Thyroid gland (tissue), 4 donors: ENCODE measurements at places on chromosomes 5 and 9. TPM values are rescaled to one million over a fixed set of nuclear protein-coding genes. Genes with fewer than 3 reads are reported as not detected.

The SPINK13 gene
- not detected for total RNA-seq

- H3K36me3 ChIP-seq: no peaks in the 10 kb centered on the region
- no peaks in the 10 kb centered on the region for H3K27me3 ChIP-seq
- H3K27ac ChIP-seq: no peak overlapping the region
- no peaks in the 10 kb centered on the region for H3K4me1 ChIP-seq
Observed at GRCh38 chr5:92421942-92422341, 1038.8 kb upstream of the ARRDC3 start.

- H3K27me3 ChIP-seq: no peaks in the 10 kb centered on the region
- H3K27ac ChIP-seq: no peak overlapping the region
- no peaks in the 10 kb centered on the region for H3K4me1 ChIP-seq
- DNase-seq: no peak
- H3K36me3 ChIP-seq: no peaks in the 10 kb centered on the region
Observed at GRCh38 chr5:27705661-27706060, 667.3 kb upstream of the CDH9 start.

DNA sequence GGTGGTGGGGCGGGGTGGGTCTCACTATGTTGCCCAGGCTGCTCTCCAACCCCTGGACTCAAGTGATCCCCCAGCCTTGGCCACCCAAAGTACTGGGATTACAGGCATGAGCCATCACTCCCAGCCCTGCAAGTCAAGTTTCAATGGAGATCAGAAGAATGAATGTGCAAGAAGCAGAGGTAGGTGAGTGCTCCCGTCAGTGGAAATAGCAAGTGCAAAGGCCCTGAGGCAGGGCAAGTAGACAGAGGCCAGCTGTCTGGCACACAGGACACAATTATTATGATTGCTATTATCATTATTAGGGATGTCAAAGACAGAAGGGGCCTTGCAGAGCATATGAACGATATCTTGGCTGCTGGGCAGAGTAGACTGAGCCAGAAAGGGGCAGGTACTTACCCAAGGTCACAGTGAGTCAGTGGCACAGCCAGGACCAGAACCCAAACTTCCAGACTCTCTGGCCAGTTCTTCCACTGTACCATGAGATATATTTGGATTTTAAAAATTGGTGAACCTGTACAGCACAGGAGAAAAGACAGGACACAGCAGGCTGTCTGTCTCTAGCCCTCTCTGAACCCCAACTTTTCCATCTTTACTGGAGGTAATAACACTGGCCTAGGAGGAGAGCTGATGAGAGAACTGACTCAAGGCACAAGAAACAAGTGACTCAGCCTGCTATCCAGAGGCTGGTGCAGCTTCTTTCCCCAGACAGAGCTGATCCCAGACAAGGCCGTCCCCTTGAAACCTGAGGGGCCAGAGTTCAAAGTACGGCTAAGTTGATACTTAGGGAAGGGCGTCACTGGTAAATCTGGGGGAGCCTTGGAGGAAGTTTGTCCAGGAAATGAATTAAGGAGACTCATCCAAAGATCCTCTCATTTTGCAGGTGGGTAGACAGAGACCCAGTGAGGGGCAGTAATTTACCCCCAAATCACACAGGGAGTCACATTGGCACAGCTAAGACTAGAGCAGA lies 1.4 kb downstream of the HDHD3 start:
- peaks cover 4% of the 10 kb centered on the region for H3K36me3 ChIP-seq
- H3K4me3 ChIP-seq: no peak overlapping the region
- peaks cover 37% of the 10 kb centered on the region for H3K4me1 ChIP-seq
- no peak for DNase-seq
- no peaks in the 10 kb centered on the region for H3K27me3 ChIP-seq

The DOCK8 gene
- 10.1 TPM for total RNA-seq

The SPATA31E1 gene
- total RNA-seq: not detected

DNA sequence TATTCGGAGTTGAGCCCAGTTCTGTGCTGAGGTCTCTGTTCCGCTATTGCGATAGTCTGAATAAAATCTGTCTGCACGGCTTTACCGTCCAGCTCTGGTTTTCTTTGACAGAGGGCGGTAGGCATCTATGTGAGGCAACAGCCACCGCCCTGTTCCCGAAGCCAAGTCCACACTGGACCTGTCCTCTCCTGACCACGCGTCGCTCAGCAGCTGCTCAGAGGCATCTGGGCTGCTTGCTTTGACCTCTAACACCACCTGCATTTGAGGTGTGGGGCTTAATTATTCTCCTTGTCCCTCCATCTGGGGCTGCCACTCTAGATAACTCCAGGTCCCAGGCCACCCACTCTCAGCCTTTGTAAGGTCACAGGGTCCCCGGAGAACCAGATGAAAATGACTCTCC lies 168.4 kb upstream of the SMIM23 start:
- H3K4me3 ChIP-seq: no peak overlapping the region
- H3K27ac ChIP-seq: no peak overlapping the region
- DNase-seq: no peak

GRCh38 chr5:147509710-147510651 lies at the start of gene DPYSL3:
DPYSL3 (minus strand) TSS chr5:147510068; CDS start chr5:147509858, 210 bp downstream.
- peak; percentile 67 for DNase-seq
- no peaks in the 10 kb centered on the region for H3K36me3 ChIP-seq
- peak within 1 kb of the TSS; percentile 46 for H3K4me3 ChIP-seq
- H3K27me3 ChIP-seq: no peaks in the 10 kb centered on the region

GRCh38 chr9:133449760-133450159 lies 10.0 kb upstream of the CACFD1 start:
- peak; percentile 97 for DNase-seq
- H3K4me3 ChIP-seq: no peak overlapping the region
- H3K36me3 ChIP-seq: no peaks in the 10 kb centered on the region
- H3K4me1 ChIP-seq: peaks cover 7% of the 10 kb centered on the region
- no peaks in the 10 kb centered on the region for H3K27me3 ChIP-seq

GRCh38 chr5:42436051-42436450 lies 12.8 kb downstream of the GHR start:
- H3K4me1 ChIP-seq: no peaks in the 10 kb centered on the region
- no peaks in the 10 kb centered on the region for H3K36me3 ChIP-seq
- DNase-seq: no peak
- no peak overlapping the region for H3K27ac ChIP-seq

DNA sequence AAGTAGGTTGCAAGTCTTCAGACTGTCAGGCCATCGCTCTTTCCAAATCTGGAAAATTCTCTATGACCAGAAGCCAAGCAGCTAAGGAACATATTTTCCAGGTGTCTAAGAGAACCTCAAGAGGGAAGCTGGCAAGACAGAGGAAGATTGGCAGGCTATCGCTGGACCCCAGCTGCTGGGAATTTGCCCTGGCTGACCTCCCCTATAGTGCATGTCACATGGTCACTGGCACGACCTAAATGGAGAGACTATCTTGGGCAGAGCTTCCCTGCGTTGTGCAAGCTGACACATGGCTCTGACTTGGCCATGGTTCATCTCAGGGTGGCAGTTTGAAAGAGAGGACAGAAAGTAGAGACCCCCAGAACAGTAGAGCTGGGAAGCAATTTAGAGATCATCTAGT lies 104.9 kb upstream of the ZNF618 start:
- DNase-seq: no peak
- no peak overlapping the region for H3K4me3 ChIP-seq
- H3K4me1 ChIP-seq: no peaks in the 10 kb centered on the region
- no peak overlapping the region for H3K27ac ChIP-seq

GRCh38 chr5:54363669-54364068 lies 53.3 kb upstream of the ARL15 start:
- no peaks in the 10 kb centered on the region for H3K36me3 ChIP-seq
- H3K27ac ChIP-seq: no peak overlapping the region
- H3K27me3 ChIP-seq: no peaks in the 10 kb centered on the region
- no peak overlapping the region for H3K4me3 ChIP-seq

- no peaks in the 10 kb centered on the region for H3K27me3 ChIP-seq
- no peaks in the 10 kb centered on the region for H3K36me3 ChIP-seq
- H3K4me1 ChIP-seq: no peaks in the 10 kb centered on the region
Observed at GRCh38 chr5:180098991-180099732, 27.6 kb upstream of the RNF130 start.

DNA sequence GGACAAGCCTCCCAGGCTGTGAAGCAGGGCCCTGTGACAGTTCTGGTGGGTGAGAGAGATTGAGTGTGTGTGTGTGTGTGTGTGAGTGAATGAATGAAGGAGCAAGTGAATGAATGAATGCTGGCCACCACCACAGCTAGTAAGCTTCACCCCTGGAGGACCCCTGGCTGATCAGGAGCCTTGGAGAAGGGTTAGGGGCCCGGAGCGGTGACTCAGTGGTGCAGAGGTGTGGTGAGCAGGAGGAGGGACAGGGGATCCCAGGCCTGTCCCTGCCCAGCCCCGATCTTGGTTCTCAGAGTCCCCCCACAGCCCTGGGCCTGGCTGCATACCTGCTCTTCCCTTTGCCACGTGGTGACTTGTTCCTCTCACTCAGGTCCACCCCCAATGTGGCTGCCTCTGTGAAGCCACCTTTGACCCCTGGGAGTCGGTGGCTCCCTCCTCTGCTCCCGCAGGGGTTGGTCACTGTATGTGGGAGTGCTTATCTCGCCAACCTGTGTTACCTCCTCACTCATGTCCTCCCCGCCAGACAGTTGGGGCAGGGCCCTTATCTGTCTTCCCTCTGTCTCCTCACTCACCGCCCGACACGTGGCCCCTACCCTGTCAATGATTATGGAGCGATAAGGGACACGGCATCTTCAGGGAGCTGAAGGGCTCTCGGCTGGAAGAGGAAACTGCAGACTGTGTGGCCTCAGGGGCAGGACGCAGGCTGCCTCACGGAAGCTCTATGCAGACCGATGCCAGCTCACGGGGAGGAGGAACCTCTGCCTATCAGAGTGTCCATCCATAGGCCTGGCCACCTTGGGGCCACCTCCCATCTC lies 99.9 kb upstream of the PITX1 start:
- peaks cover 25% of the 10 kb centered on the region for H3K4me1 ChIP-seq
- no peaks in the 10 kb centered on the region for H3K36me3 ChIP-seq
- no peak overlapping the region for H3K27ac ChIP-seq
- H3K27me3 ChIP-seq: no peaks in the 10 kb centered on the region
- H3K4me3 ChIP-seq: no peak overlapping the region
- DNase-seq: no peak

The NDUFS6 gene
- total RNA-seq: 127 TPM

GRCh38 chr5:160356550-160357347 lies 13.7 kb downstream of the C1QTNF2 start:
- H3K27ac ChIP-seq: no peak overlapping the region
- no peak overlapping the region for H3K4me3 ChIP-seq
- DNase-seq: no peak

DNA sequence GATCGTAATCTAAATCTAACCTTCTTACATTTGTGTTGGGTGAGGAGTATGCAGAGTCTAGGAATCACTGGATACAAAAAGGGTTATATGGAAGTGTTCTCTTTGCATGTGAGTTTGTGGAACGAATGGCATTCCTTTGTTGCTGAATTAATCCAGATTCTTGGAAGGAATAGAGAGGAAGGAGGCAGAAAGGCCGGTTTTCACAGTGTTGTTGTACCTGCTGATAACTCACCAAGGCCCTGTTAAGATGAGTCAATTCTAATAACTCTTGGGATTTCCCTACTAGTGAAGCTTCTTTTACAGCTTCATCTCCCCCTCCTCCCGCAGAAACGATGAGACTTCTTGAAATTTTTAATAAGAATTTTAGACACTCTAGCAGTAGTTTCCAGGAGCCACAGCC lies 84.0 kb downstream of the ZSWIM6 start:
- H3K36me3 ChIP-seq: no peaks in the 10 kb centered on the region
- H3K4me1 ChIP-seq: peaks cover 12% of the 10 kb centered on the region
- H3K27me3 ChIP-seq: no peaks in the 10 kb centered on the region
- H3K27ac ChIP-seq: no peak overlapping the region
- no peak for DNase-seq

GRCh38 chr5:17860660-17861315 lies 226.5 kb downstream of the TAF11L14 start:
- DNase-seq: no peak
- H3K27ac ChIP-seq: no peak overlapping the region

The SLC34A1 gene
- total RNA-seq: not detected

- no peaks in the 10 kb centered on the region for H3K27me3 ChIP-seq
- no peak overlapping the region for H3K27ac ChIP-seq
- H3K36me3 ChIP-seq: no peaks in the 10 kb centered on the region
- no peaks in the 10 kb centered on the region for H3K4me1 ChIP-seq
Observed at GRCh38 chr9:86614871-86615849, 260.9 kb upstream of the TUT7 start.

- no peak for DNase-seq
- H3K4me1 ChIP-seq: peaks cover 5% of the 10 kb centered on the region
- H3K4me3 ChIP-seq: no peak overlapping the region
- H3K27me3 ChIP-seq: no peaks in the 10 kb centered on the region
- H3K27ac ChIP-seq: no peak overlapping the region
Observed at GRCh38 chr9:84922051-84922450, 252.5 kb downstream of the NTRK2 start.

DNA sequence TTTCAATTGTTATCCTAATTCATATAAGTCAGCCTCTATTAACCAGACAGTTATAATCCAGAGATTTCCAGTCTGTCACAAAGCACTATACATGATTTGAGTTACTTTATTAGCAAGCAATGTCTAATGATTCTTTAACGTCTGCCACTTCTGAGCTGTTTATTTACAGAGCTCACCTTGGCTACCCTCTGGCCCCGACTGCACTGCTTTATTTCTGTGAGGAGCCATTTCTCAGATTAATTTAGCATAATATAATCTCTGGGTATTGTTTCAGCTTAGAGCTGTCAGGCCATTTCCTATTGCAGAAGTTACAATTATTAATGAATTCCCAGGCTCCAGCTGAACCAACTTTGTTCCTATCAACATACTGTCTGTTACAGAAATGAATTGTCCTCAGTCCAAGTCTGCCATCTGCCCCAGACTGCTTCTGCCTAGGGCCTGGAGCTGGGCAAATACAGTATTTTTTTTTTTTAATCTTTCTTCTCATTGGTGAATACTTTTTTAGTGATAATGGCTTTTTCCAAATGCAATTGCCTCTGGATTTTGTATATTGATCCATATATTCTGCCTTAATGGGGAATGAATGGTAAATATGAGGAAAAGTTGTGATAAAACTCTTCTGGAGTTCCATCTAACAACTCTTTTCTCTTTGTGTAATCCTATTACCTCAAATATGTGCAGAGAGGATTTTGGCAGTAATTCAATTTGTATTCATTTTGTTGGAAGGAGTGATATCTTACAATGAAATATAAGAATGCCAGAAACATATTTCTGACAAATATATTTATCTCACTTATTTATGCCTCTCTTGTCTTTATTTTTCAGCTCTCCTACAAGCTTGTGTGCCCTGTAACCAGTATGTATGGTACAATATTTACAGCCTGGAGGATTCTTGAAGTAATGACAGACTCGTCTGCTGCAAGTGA lies 104.7 kb downstream of the FOCAD start:
- DNase-seq: no peak
- no peak overlapping the region for H3K27ac ChIP-seq
- H3K4me1 ChIP-seq: no peaks in the 10 kb centered on the region
- no peak overlapping the region for H3K4me3 ChIP-seq

GRCh38 chr5:18394443-18394804 lies 760.2 kb downstream of the TAF11L14 start:
- H3K4me3 ChIP-seq: no peak overlapping the region
- DNase-seq: no peak
- H3K4me1 ChIP-seq: no peaks in the 10 kb centered on the region
- no peaks in the 10 kb centered on the region for H3K36me3 ChIP-seq
- no peak overlapping the region for H3K27ac ChIP-seq
